COLO829 (cell line): ENCODE measurements at places on chromosomes 2 and 18.

GRCh38 chr2:53006980-53007379 lies 760.6 kb upstream of the CHAC2 start:
- DNase-seq, result no peak

GRCh38 chr2:58545300-58546280 lies 304.5 kb upstream of the FANCL start:
- no peak for DNase-seq

DNA sequence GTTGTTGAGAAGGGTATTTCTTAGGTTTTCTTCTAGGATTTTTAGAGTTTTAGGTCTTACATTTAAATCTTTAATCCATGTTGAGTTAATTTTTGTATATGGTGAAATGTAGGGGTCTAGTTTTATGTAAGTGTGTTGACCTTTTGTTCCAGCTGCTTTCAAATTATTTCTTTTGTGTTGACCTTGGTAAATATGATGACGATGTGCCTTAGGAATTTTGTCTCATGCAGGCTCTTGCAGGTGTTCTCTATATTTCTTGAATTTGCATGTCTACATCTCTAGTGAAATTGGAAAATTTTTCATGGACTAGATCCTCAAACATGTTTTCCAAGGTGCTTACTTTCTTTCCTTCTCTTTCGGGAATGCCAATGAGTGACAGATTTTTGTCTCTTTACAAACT lies 1609.3 kb upstream of the ZEB2 start:
- DNase-seq, result no peak

DNA sequence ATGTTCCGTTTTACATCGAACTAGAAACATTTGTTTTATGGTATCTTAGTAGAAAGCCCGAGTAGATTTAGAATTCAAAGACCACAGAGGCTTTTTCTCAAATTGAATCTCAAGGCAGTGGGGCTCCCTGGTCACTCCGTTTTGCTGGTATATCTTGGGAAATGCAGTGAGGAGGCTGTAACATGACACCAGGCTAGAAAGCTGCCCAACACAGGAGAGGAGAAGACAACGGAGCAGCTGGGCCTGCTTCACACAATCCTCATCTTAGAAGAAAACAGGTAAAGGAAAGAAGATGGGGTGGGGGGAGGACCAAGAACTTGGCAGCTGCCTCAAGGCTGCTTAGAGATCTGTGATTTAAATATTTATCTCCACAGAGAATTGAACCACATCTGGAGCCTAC lies 38.3 kb upstream of the EPB41L3 start:
- no peak for DNase-seq

GRCh38 chr2:41000906-41001305 lies 549.0 kb upstream of the SLC8A1 start:
- DNase-seq, result no peak

- no peak for DNase-seq
Measured at GRCh38 chr2:3705782-3706181, 2.4 kb downstream of the DCDC2C start.

GRCh38 chr2:220580113-220580512 lies 952.7 kb downstream of the SLC4A3 start:
- DNase-seq, result no peak

DNA sequence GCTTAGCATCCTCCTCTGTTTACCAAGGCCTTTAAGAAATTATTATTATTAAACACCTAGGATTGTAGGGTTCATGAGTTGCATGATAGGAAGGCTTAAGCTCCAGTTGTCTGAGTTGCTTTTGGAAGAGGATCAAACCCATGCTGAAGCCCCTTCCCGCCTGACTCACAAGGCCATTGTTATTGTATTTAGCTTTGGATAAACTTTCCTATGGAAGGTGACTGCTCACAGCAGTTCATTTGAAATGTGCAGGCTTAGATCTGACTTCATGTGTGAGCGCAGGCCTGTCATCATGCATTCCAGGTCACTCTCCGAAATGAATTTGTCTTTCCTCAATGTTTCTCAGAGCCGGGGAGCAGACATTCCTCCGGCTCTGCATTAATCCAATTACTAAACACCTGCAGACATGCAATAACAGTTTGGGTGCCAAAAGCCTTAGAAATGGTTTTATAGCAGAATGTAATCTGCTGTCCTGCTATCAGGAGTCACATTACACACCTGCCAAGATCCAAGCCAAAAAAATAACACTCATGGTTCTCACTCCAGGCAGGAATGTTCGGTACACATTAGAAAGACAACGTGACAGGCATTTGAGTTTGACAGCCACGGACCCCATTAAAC lies 119.9 kb downstream of the OSR1 start:
- no peak for DNase-seq

GRCh38 chr2:144146876-144147275 lies 373.0 kb downstream of the ZEB2 start:
- no peak for DNase-seq

GRCh38 chr2:202945497-202945896 lies 33.4 kb downstream of the CARF start:
- DNase-seq, result no peak

DNA sequence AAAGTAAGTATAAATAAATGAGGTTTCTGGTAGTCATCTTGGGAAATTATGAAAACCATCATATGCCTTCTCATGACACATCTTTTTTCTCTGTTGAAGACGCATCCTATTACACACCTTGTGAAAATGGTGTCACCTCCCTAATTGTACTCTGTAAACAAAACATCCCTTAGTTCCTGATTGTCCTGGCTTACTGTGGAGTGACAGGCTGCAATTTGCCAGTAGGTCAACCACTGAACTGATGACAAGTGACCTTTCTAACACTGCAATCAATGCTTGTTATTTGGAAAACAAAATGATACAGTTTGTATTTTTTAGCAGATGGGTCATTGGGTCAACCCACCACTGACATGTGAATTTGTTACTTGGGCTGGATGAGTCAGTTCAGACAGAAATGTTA lies 219.5 kb downstream of the PTPRM start:
- no peak for DNase-seq

- no peak for DNase-seq
Measured at GRCh38 chr18:61921621-61922235, 28.9 kb upstream of the RNF152 start.

GRCh38 chr2:31131871-31132270 lies 6.4 kb downstream of the GALNT14 start:
- DNase-seq, result no peak

DNA sequence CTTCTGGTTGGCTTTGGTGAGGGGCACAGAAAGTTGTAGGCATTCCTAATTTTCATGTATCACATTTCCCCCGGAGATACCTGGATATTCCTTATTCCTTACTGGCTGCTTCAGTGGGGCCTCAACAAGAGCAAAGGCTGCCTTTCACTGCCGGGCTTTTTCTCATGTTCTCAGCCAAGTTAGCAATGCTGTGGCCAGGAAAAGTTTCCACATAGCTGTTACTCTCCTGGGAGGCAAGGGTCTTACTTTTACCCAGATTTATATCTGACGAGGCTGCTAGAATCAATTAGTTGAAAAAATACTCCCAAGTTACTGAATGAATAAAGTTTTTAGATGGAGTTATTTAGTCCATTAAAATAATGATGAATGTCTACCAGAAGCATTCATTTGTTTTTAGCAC lies 230.5 kb downstream of the ZNF407 start:
- no peak for DNase-seq

DNA sequence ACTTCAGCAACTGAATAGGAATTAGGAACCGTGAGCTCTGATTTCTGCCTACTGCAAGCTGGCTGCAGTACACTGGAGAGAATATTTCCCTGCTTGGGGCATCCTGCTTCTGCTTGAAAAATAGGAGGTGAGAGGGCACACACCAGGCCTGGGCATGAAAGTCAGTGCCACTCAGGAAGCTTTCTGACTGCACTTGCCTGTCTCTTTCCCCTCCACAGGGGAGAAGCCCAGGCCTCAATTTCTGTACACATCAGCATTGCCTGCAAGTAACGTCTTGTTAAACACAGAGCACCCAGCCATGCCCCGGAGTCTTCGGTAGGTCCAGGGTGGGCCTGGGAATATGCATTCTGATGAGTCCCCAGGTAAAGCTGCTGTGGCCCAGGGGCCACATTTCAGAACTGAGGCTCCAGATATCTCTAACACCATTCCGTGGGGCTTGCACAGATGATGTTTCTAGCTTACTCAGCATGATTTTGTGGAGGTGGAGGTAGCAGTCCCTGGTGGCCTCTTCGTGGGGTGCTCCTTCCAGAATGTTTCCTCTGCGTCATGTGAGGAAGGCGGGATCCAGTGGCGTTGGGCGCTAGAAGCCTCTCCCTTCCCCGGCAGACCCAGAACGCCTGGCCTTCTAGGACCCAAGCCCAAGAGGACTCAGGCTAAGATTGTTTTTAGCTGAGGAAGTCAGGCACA lies 114.1 kb downstream of the ZBTB7C start:
- DNase-seq, result no peak

DNA sequence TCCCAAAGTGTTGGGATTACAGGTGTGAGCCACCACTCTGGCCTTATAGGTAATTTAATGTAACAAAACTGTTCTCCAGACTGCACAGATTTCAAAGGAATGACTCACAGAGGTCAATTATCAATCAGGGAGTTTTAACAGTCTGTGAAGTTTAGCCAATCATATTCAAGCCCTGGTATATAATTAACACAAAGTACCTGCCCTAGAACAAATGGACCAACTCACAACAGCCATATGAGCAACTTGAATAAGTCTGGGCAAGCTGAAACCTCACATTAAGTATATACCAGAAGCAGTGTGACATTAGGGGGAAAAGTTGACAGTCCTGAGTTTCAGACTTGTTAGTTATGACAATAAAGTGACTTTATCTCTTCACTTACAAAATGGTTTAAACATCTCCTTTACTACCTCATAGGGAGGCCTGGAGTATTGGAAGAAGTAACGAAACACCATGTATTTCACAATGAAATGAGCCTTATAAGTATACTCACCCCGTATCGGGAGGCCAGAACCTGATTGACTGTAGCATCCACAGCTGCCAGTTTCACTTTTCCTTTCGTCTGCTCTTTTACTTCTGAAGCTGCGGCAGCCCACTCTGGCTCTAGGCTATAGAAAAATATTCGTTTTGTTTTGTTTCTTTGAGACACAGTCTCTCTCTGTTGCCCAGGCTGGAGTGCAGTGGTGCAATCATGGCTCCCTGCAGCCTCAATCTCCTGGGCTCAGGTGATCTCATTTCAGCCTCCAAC lies 22.2 kb downstream of the PDIA6 start:
- no peak for DNase-seq

- DNase-seq, result no peak
Measured at GRCh38 chr2:237720444-237720843, 78.1 kb upstream of the RBM44 start.

GRCh38 chr2:149224543-149224942 lies 105.8 kb upstream of the LYPD6 start:
- DNase-seq, result no peak

GRCh38 chr2:54073796-54074195 lies 41.6 kb upstream of the ACYP2 start:
- DNase-seq, result no peak

GRCh38 chr2:234426616-234427015 lies 70.3 kb downstream of the ARL4C start:
- no peak for DNase-seq

DNA sequence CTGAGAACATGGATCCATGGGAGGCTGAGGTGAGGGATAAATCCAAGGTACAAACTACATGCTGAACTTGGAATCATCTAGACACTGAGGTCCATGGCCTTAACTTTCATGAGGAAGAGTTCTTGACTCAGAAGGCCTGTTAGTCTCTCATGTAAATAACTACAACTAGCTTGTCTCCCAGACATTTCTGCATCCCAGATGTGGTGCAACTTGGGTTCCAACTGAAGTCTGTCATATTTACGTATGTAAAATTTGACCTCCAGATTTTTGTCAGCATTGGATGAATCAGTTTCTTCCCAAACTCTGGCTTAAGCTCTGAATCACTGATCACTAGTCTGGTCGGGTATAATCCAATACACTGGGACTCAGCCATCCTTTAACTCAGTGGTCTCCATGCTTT lies 306.9 kb downstream of the PDE11A start:
- no peak for DNase-seq

- no peak for DNase-seq
Measured at GRCh38 chr2:152410165-152410597, 75.2 kb downstream of the FMNL2 start.

- no peak for DNase-seq
Measured at GRCh38 chr2:151096235-151096634, 165.4 kb downstream of the RBM43 start.

GRCh38 chr18:60067426-60068210 lies 167.8 kb downstream of the PMAIP1 start:
- DNase-seq, result no peak

DNA sequence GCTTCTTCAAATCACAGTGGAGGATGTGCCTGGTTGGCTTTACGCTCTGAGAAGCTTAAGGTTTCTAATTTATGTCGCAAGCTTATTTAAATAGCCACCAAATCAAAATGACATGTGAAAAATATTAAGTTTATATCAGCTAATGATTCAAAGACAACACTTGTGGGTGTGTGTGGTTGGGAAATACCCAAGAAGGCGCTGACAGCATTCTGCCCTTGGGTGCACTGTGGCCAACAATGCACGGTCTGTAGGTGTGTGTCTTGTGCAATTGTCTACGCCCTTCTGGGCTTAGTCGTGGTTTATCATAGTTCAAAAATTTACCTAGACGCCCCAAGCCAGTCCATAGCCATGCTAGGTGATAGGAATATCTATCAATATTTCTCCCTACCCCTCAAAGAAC lies 60.9 kb downstream of the KCTD1 start:
- no peak for DNase-seq

GRCh38 chr2:240803191-240803590 lies 16.8 kb downstream of the KIF1A start:
- no peak for DNase-seq
